IMR-90 (cell line): ENCODE measurements at places on chromosomes 1 and 21. TPM values are rescaled to one million over a fixed set of nuclear protein-coding genes. Genes with fewer than 3 reads are reported as not detected.

DNA sequence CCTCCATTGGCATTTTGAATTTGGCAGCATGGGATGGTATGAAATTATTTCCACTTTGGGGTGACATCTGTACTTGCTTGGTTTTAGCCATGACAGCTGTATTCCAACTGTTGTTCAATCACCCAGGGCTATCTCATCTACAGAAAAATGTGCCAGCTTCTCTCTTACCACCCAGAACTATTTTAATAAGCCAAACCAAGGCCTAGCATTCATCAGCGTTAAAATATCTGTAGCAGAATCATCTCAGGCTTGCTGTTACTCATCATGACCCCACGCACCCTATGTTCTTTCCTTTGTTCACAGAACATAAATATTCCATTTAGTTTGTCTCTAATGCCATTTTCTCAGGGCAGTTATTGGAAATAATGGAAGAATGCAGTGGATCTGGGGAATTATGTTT lies 49.8 kb downstream of the GIPC2 start:
- peak; percentile 71 for DNase-seq

Gene SAMD13
- total RNA-seq: 0.36 and 0.56 TPM in 2 replicates

DNA sequence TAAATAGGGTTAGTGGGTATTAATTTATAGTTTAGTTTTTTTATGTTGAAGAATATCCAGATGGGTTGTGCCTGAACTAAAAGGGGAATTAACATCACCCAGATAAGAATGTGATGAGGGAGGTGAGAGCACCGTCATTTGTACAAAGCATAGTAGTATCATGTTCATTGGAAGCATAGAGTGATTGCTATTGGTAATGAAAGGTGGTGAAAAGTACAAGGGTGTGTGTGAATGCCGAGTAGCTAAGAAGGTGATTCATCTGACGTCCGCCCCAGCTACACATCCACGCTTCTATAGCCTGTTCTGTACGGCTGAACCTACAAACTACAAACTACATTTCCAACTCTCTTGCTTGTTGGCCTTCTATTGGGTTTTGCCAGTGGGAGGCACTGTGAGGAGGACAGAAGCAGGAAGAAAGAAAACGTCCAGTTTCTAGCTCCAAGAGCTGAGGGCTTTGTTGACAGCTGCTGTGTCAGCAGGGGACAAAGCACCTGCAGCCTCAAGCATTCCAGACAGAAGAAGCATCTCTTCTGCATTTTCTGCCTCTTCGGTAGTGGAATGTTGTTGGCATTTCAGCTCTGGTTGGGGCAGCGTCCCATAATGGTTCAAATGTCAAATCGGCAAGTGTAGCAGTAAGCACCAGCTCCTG lies 404.8 kb downstream of the KCTD3 start:
- no peak for DNase-seq

- DNase-seq: no peak
These were observed 16.8 kb downstream of the RRP1 start for GRCh38 chr21:43806017-43806710.

Gene RGS8
- not detected in 2 replicates for total RNA-seq

GRCh38 chr1:212597487-212597886 lies 11.1 kb upstream of the ATF3 start:
- no peak for DNase-seq

- DNase-seq: no peak
These were observed 904 bp upstream of the RPL22 start for GRCh38 chr1:6200188-6200809.

DNA sequence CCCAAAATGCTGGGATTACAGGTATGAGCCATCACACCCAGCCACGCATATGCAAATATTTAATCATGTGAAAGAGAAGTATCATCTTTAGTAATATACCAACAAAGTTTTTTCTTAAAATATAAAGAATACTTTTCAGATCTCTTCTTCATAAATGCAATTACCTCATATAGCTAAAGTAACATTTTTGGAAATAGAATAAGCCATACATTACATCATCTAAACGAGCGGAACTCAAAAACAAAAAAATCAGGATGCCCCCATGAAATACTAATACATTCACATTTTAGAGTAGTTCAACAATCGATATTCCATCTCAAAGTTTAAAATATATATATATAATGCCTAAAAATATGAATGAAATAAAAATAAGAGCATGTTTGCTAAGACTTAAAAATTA lies 4.7 kb downstream of the NDC1 start:
- DNase-seq: no peak

- DNase-seq: peak; percentile 67
These were observed 18.8 kb upstream of the TENT5B start for GRCh38 chr1:27031235-27032118.

DNA sequence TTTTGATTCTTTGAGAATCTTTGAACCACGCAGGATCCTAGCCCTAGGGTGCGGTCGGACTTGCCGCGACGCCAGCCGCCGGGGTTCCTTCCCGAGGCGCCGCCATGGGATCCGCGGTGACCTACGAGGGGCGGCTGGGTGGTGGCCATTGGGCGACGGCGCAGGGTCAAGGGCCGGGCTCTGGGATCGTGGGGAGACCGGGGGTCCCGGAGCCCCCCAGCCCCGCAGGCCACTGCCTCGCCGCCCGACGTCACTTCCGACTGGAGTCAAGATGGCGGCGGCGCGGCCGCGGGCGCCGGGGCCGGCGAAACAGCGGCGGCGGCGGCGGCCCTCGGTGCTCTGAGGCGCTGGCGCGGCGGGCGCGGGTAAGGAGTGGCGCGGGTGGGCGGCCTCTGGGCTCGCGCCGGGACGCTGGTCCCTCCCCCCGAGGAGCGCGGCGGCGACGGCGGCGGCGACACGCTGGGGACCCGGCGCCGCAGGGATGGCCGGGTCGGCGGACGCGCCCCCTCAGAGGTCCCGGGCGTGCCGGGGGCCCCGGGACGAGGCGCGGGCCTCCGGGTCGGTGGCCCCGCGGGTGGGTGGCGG lies at the start of gene PRDM2:
TSS of gene PRDM2 (plus strand) at position 253 of the 585 bp plus-strand sequence. CDS start 15,418 bp downstream, outside the sequence.
- peak; percentile 17 for DNase-seq

GRCh38 chr1:32695098-32695904 lies 7.3 kb downstream of the SYNC start:
- DNase-seq: peak; percentile 65

Gene JAK1
- 101 and 103 TPM in 2 replicates for total RNA-seq

GRCh38 chr1:3788756-3789420 lies 7.4 kb downstream of the LRRC47 start:
- DNase-seq: no peak

- DNase-seq: no peak
These were observed 4.8 kb upstream of the HRNR start for GRCh38 chr1:152228831-152229230.

DNA sequence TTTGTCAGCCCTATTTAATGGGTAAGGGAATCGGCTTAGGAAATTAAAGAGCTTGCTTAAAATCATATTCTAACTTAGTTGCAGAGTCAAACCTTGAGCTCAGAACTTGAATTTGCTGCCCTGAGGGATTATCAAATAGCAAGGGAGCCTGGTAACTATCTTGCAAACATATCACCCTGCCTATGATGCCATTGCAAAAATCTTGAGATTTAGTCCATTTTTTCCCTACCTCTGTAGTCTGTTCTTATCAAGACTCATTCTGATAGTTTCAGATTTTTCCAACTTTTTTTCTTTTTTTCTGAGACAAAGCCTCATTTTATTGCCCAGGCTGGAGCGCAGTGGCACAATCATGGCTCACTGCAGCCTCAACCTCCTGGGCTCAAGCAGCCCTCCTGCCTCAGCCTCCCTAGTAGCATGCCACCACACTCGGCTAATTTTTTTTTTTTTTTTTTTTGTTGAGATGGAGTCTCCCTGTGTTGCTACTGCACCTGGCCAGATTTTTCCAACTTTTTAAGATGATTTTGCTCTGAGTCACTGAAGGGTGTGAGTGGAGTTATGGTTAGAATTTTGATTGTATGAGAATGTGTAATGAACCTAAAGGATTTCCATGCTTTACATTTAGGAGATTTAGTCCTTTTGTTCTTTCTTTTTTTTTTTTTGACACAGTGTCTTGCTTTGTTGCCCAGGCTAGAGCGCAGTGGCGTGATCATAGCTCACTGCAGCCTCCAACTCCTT lies 12.2 kb downstream of the SARS1 start:
- DNase-seq: peak; percentile 30

- no peak for DNase-seq
These were observed 593.4 kb downstream of the PTPRU start for GRCh38 chr1:29829448-29830344.

DNA sequence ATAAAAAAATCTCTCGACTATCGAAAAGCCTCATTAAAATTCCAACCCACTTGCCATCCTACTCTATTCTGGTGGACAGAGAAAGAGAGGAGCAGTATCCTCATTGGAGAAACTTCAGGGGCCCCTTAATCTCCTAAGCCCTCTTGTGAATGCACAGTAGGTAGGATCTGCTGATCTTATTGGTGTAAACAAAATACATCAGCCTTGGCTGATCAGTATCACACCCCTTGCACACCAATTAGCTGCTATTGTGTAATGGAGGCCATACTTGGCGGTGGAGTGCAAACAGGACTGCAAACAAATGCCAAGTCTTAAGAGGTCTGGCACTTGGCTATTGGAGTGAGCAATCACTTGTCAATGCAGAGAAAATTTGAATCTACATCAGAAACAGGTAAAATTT lies 15.7 kb downstream of the VCAM1 start:
- DNase-seq: no peak

DNA sequence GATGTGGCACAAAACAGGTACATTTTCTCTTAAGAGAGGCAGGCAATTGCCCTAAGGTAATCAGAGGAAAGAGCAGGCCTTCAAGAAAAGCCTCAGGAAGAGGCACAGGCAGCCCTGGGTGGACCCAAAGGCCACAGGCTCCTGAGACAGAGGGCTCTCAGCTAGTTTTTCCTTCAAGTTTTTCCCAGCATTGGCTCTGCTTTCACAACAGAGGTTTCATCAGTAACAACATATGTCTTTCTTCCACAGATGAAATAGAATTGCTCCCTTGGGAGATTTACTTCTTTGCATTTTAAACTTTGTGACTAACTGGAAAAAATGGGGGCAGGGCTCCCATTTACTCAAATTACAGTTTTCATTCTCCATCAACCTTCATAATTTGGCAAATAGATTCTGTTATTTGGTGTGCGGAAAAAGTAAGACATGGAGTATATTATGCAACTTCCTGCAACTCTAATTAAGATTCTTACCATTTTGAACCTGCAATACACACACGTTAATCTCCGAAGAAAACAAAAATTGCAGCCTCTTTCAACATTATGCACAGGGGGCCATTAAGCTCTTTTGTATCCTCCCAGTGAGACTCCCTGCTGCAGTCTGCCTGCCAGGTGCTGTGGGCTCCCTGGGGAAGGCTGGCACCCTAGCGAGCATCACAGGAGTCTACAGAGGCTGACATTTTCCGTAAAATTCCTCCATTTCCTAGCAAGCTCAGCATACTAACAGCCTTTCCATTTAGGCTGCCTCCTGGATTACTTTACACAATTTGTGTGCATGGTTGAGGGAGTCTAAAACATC lies 282.3 kb downstream of the USH2A start:
- peak; percentile 34 for DNase-seq

DNA sequence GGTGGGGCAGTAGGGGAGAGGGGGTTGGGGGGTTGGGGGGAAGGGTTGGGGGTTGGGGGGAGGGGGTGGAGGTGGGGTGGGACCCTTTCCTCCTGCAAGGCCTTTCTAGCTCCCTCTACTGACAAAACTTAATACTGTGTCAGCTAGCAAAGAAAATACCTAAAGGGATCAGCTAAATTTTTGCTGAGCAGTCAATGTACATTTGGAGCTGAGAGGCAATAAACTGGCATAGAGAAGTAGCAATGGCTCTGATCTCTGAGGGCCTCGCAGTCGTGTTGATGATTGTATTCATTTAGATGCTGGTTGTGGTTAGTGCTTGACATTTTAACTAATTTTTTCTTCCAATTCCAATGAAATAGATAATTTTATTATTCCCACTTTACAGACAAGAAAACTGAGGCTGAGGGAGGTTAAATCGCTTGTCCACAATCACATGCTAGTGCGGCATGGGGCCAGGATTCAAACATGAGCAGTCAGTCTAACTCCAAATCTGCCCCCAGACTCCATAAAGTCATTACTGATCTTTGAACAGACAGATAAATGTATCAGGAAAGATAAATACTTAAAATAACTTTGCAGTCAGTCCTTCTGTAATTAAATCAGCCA lies 357.1 kb downstream of the DISC1 start:
- no peak for DNase-seq

Gene ROR1
- 8.1 and 10.0 TPM in 2 replicates for total RNA-seq

DNA sequence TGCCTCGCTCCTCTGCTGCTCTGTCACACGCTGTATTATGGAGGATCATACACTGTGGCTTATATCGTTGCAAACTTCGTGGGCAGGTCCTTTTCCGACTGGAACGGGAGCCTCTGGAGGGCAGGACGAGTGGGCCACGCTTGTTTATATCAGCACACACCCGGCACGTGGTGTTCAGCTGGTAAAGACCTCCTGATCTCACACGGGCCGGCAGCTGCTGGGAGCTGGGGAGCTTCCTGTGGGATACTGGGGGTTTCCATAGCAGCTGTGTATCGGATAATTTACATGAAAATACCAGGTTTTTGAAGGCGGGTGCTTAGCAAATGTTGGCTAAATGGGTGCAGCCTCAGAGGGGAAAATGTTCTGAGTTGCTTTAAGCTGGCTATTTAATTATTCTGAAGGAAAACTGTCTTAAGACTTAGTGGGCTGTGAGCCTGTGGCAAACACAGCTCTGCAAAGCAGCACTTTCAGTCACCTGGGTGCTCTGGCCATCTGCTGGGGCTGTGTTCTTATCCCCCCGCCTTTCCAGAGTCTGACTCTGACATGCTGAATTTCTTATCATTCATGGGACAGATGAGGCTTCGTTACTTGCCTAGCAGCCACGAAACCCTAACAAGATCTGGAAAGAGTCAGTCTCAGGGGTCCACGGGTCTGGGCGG lies 103.6 kb upstream of the GCLM start:
- peak; percentile 36 for DNase-seq

DNA sequence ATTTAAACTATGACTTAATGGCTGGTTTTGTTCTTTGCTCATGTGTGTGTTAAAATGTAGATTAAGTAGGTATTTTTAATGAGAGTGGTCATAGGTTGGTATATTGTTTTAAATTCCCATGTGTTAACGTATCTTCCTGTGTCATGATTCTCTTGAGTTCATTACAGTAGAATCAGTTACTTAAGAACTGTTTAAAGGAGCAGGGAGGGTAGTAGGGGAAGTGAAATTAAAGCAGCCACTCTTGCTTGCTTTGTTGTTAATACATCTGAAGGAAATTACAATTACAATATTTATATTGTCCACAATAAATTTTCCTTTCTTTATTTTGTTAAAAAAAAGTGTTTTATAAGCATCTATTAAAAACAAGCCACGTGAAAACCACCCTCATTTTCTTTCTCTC lies 119.2 kb upstream of the KIAA1614 start:
- peak; percentile 20 for DNase-seq

- DNase-seq: no peak
These were observed 2.8 kb downstream of the KCNJ9 start for GRCh38 chr1:160083968-160084770.

DNA sequence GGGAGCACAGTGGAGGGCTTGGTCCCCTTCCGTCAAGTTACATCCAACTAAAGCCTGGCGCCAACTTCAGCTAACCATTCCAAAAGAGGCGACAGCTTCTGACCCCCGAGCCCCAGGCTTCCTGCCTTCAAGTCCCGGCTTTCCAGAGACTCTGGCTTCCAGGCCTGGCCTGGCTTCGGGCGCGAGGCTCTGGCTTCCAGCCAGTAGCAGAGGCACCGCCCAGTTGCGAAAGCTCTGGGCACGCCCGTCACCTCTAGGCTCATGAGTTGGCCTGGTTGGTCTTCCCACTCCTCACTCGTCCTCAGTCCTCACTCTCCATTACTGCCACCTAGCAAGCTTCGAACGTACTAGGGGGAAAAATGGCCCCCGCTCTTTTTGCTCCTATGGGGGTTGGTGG lies 30.0 kb upstream of the C1orf185 start:
- DNase-seq: no peak

GRCh38 chr1:160542303-160542945 lies 19.4 kb upstream of the SLAMF6 start:
- DNase-seq: no peak

Gene CNN3
- total RNA-seq: 552 and 592 TPM in 2 replicates

- DNase-seq: no peak
These were observed 219.5 kb downstream of the URB2 start for GRCh38 chr1:229845410-229846138.
